Cerebellar nuclear complex (tissue), 1 donor: ENCODE measurements at places on chromosomes 5 and 9.

GRCh38 chr9:36149197-36149596 is 12.7 kb downstream of the GLIPR2 start:
- DNase-seq: no peak

DNA sequence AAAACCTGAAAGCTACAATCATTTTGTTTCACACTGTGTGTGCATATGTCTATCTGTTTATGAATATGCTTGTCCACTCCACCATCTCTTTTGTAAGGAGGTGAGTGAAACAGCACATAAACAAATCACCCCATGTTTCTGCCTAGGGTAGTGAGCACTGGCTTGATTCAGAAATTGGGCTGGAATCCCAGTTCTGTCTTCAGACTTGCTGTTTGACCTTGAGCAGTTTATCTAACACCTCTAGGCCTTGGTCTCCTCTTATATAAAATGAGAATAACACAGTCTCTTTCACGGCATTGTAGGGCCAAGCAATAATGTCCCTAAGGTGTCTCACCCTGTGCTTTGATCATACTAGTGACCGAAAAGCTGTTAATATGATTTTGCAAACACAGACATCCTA is 61.2 kb downstream of the ZNF366 start:
- DNase-seq: no peak

DNA sequence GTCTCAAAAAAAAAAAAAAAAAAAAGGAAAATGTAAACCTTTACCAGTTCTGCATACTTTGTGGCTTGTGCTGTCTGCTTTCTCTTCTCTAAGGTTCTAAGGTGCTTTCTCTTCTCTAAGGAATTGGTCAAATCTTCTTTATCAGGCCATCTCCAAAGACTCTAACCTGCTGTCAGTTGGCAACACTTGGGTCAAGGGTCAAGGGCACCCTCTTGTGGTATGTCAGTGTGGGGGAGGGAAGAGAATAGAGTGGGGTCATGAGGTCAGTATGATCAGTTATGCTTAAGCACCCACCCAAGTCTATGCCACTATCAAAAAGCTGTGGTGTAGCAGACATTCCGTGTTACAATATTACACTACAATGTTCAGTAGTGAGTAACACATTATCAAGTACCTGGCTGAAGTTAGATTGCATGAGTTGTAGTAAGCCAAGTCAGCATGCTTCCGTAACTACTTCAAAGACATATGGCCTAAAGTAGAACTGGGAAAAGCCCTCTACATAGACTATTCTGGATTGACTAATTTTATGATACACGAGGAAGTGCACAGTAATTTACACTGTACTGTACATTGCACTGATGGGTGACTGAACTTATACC is 25.0 kb upstream of the CCL28 start:
- no peak for DNase-seq

DNA sequence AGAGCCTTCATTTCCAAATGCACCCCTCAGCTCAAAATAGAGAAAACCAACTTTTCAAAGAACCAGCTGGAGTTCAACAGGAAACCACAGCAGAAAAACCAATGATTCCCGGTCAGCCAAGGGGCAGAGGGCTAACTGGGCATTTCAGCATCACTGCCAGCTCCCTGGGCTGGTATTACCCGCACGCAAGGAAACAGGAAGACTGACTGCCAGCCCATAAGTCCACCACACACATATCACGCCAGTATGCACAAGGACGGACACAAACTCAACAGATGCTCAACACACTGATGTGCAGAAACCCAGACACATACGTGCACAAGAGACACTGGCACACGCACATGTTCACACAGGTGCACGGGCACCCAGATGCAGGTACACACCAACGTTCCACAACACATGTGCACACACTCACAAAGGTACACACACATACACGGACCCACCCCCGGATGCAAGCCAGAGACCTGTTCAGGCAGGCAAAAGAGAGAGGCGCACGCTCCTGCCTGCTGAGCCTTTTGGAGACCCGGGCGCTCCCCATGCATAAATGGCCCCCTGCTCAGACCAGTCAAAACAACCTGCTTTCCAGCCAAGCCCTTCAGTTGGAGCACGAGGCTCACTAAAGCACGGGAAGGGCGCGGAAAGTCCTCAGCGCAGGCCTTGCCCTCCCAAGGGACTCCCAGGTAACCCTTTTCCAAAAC is 2.1 kb downstream of the ADAMTS2 start:
- DNase-seq: no peak

- no peak for DNase-seq
These were observed 173.3 kb upstream of the CLINT1 start for GRCh38 chr5:158032246-158032645.
